ENCODE measurements at places on chromosomes 12 and 14.

GRCh38 chr14:105023144-105023543 lies 2.3 kb upstream of the CDCA4 start:
- DNase-seq: no peak

DNA sequence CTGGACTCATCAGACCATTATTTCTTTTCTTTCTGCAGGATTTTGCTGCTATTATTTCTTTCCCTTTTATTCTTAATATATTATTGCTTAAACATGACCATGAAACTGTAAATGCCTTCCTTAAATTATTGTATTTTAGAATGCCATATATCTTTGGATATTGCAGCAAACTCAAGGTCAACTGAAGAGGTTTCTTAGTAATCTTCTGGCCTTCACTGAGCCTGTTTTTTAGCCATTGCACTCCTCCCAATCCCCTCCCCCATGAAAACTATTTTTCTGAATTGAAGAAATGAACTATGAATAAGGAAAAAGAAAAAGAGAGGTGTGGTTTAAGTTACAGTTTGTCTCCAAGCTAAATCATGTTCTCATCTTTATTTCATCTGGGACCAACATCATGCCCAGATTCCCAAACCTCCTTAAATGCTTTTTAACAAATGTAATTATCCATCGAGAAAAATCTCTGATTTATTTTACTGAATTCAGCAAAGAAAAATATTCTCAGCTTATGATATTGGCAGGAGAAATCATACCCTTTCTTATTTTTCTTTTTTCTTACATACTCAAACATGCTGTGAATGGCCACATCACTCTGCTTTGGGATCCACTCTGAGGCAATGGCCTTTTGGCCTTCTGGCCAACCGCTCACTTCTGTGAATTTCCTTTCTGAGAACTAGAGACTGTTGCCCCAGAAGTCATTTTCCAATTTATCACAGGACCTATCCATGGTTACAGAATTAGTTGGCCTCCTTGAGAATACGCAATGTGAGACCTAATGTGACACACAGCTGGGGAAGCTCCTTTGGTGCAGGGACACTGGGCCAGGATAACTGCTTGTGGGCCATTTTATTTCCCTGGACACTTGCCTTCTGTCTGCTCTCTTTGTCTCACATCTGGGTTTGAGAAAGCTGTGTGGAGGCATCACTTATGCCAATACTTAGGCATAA lies 50.9 kb downstream of the IGF1 start:
- DNase-seq: no peak

DNA sequence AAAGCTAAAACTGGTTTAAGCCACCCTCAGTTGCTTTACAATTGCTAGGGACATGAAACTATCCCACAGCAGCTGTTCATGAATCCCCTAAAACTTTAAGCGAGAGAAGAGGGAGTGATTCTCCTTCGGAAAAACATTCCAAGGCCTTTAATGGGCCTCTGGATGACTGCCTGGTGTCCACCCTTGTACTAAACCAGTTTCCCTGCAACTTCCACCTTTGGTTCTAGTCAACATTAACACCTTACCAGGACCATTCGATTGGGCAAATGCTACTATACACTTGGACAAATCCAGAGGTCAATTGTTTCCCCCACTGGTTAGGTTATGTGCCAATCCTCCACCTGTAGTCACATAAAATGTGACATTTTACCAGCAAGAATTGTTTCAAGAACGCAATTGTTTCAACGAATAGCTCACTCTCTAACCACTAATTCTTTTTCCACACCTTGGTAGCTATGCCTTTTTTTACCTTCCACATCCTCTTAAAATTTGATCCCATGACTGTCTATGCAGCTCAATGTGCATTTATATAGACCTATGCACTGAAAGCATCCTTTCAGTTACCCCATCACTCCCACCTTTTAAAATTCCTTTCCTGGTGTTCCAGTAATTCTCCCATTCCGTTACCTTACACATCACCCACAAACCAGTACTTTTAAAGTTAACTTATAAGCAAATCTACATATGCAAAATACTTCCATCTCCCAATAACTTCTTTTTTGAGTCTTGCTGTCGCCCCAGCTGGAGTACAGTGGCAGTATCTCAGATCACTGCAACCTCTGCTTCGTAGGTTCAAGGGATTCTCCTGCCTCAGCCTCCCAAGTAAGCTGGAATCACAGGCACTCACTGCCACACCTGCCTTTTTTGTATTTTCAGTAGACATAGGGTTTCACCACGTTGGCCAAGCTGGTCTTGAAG lies 3.6 kb downstream of the UBC start:
- no peak for DNase-seq

DNA sequence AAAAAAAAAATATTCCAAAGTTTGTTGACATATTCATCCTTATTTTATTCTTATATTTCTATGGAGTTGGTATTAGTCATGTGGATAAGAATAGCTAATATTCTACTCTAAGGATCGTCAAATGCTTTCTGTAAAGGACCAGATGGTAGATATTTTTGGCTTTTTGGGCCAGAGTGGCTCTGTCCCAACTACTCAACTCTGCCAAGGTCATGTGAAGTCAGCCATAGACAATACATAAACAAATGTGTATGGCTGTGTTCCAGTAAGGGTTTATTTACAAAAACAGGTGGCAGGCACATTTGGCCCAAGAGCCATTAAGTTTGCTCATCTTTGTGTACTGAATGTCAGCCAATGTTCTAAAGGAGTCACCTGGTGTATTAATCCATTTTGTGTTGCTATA lies 131.8 kb downstream of the TBX5 start:
- DNase-seq: no peak

GRCh38 chr14:94385553-94386057 lies 2.8 kb downstream of the SERPINA1 start:
- no peak for DNase-seq

- DNase-seq: no peak
These were observed 8.6 kb upstream of the GPR68 start for GRCh38 chr14:91252871-91253794.

GRCh38 chr14:31154956-31155355 lies 52.6 kb downstream of the HECTD1 start:
- no peak for DNase-seq

- DNase-seq: no peak
These were observed 1.3 kb upstream of the MYG1 start for GRCh38 chr12:53298164-53298563.

DNA sequence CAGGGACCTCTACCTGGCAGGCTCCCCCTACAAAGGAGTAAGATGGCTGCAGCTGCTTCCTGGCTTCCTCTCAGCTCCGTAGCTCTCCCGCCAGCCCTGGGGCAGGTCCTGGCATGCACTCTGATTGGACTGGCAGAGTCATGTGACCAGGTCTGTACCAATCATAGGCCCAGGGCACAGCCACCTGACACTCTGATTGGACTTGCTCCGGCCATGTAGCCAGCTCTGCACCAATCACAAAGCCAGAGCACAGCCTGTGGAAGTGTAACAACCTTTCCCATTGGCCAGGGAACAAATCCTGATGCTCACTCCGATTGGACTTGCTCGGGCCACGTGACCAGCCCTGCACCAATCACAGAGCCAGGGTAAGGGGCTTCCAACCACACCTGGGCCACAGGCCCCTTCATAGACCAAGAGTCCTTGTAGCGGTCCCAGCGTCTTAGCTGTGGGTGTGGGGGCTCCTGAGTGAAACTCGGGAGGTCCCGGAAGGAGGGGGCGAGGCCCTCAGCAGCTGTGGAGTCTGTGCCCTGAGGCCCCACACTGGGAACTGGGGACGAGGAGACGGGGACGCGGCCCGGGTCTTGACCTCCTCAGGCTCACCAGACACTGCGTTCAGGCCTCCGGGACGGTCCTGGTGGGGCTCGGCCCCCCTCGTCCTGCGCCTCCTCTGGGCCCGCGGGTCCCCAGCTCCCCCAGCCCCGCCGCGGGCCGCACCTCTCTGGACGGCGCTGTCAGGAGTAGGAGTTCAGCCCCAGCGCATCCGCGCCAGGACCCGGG lies 210.6 kb downstream of the ADGRD1 start:
- no peak for DNase-seq

DNA sequence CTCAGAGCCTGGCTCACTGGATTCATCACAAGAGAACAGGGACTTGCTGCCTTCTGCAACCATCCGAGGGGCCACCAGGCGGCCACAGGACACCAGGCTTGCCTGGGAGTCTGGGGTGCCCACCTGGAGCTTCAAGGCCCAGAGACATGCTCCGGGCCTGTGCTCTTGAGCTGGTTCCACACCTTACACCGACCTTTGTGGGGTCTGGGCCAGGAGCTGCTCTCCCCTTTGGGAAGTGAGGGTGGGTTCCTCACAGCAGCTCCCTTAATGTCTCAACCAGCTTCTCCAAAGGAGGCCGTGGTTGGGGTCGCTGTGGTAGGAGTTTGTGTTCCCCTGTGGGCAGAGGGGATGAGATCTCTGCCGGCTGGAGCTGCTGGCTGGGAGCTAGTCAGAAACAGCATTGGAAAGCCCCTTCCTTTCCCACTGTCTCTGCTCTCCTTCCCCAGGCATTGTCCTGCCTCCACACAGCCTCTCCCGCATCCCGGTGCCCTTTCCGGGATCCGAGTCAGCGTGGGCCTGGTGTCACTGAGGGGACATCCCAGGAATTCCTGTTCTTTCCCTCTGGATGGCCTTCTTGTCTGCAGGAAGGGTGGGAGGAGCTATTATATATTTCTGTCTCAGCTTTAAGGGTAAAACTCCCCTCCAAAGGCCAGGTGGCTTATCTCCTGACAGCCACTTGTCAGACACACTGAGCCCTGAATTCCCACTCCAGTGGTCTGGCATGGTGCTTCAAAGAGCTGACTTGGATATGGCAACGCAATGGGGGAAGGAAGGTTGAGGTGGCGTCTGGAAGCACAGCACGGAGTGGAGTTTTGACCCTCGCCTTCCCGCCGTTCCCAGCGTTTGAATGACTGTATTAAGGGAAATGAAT lies 5.1 kb upstream of the PAPLN start:
- no peak for DNase-seq

DNA sequence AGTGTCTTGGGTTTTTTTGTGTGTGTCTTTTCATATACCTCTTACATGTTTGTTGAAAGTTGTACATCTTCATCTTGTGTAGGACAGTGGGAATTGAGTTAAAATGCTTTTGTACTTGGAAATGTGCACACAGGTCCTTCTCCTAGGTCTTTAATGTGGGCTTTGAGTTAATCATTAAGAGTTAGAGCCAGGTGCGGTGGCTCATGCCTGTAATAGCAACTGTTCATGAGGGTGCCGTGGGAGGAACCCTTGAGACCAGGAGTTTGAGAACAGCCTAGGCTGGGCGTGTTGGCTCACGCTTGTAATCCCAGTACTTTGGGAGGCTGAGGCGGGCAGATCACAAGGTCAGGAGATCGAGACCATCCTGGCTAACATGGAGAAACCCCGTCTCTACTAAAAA lies 13.9 kb downstream of the CLECL1 start:
- DNase-seq: no peak

DNA sequence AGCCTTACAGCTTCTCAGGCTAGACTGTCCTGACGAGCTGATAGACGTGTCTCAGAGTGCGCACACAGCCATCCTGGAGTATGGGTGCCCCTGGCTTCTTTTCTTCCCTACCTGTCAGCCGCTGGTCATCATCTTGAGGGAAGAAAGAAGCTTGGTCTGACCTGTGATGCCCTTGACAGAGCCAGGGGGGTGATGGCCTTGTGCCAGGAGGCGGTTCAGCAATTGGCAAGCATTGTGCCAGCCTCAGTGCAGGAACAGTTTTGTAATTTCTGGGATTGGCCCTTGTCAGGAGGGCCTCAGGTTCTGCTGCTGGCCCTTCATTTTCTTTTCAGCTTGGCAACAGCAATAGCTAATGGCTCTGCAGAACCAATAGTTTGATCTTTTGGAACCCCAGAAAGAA lies 80.1 kb downstream of the ADCK1 start:
- no peak for DNase-seq

DNA sequence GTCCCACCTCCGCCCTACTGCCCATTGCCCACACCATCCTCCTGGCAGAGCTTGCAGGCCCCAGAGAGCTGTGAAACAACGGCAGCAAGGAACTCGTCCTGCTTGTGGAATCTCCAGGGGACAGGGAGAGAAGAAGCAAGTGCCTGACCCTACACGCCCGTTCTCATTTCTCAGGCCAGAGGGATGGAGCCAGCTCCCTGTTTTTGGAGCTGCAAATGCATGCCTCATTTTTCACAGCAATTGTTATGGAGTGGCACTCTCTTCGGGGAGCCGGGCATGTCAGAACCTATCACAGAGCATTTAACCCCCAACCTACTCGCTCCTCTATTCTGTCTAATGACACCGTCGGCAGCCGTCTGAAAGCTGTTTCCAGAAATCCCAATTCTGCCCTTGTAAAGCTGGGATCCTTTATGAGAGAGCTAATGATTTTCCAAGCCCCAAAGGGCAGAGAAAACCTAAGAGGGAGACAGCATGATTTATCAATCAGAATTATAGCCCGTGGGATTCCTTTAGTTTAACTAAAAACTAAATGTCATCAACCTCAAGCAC lies 222.3 kb upstream of the NOS1 start:
- no peak for DNase-seq

DNA sequence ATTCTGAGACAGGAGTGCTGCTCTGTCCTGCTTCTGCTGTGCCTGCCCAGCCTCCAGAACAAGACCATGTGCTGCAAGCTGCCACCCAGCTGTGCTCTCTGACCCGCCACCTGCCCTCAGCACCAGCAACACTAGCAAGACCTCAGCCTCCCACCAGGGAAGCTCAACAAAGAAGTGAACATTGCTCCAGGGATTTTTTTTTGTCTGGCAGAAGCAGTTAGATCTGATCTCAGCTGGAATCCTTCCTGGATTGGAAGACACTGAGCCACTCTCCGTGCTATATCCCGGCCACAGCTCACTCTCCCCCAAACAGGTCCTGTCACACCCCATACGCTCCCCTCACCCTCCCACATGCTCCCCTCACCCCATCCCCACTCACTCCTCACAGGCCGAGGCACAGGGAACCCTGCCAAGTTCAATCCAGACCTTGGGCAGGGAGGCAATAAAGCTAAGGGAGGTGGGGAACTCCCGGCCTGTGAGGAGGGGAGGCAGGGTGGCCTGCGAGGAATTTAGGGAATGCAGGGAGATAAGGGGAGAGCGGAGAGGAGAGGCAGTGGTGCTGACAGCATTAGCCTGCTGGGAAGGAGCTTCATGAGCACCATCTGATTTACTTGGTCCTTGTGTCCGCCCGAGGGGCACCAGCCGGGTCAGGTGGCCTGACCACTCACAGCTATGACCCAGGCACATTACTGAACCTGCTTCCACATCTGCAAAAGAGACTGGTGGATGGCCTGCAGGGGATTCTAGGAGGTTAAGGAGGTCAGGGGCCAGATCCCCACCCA lies 29.7 kb downstream of the CCDC85C start:
- no peak for DNase-seq

DNA sequence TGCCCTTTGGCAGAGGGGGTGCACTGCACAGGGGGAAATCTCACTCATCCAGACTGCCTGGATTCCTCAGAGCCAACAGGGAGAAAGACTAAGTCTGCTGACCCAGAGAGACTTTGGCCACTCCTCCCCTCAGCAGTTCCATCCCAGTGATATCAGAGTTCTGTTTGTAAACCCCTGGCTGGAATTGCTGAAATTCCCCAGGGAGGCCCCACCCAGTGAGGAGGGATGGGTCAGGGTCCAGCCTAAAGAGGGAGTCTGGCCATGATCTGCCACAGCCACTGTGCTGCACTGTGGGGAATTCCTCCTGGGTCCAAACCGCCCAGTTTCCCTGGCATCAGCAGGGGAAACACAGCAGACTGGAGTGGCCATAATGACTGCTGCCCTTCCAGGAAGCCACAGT lies 54.9 kb upstream of the USP15 start:
- no peak for DNase-seq
